Activated naive CD8-positive, alpha-beta T cell treated with anti-CD3 and anti-CD28 coated beads for 36 hours (primary cell): ENCODE measurements at places on chromosomes 4 and X. TPM values are rescaled to one million over a fixed set of nuclear protein-coding genes. Genes with fewer than 3 reads are reported as not detected.

DOCK11 gene
- total RNA-seq = 44.7 TPM

SLC6A14 gene
- total RNA-seq = not detected

CPE gene
- not detected for total RNA-seq

CTSO gene
- total RNA-seq = 4.7 TPM

KCND1 gene
- 1.2 TPM for total RNA-seq

PABPC1L2A gene
- total RNA-seq = not detected

ARMCX2 gene
- 17.3 TPM for total RNA-seq

DMP1 gene
- not detected for total RNA-seq

SCFD2 gene
- 21.9 TPM for total RNA-seq

FGF13 gene
- total RNA-seq = not detected

HPSE gene
- total RNA-seq = 6.5 TPM

DRP2 gene
- 0.23 TPM for total RNA-seq

IL13RA2 gene
- not detected for total RNA-seq

HPGDS gene
- not detected for total RNA-seq

HSFX2 gene
- not detected for total RNA-seq

RAB9B gene
- 0.34 TPM for total RNA-seq

P2RY8 gene
- 13.3 TPM for total RNA-seq

MAGEB17 gene
- total RNA-seq = not detected

RAB33B gene
- 6.6 TPM for total RNA-seq

SAT1 gene
- total RNA-seq = 70.5 TPM

SLITRK2 gene
- total RNA-seq = not detected

LIAS gene
- total RNA-seq = 46.3 TPM

LONRF3 gene
- 4.6 TPM for total RNA-seq

PAGE5 gene
- total RNA-seq = 1.5 TPM

NCAPG gene
- 68.7 TPM for total RNA-seq

PI4K2B gene
- 44.9 TPM for total RNA-seq

TEX13D gene
- total RNA-seq = not detected

ASB11 gene
- not detected for total RNA-seq

SLC9A6 gene
- 11.7 TPM for total RNA-seq

FDCSP gene
- not detected for total RNA-seq

PCDH7 gene
- total RNA-seq = not detected

GPR34 gene
- 1.4 TPM for total RNA-seq

MAD2L1 gene
- total RNA-seq = 100.0 TPM

MSN gene
- 433 TPM for total RNA-seq

PABPC1L2B gene
- total RNA-seq = not detected

SPARCL1 gene
- total RNA-seq = not detected

ADH4 gene
- total RNA-seq = not detected

TLR8 gene
- not detected for total RNA-seq

OCIAD1 gene
- 122 TPM for total RNA-seq

TMEM187 gene
- total RNA-seq = 6.2 TPM

NDUFC1 gene
- total RNA-seq = 65.3 TPM
